ENCODE measurements at places on chromosomes 12 and 14.

DNA sequence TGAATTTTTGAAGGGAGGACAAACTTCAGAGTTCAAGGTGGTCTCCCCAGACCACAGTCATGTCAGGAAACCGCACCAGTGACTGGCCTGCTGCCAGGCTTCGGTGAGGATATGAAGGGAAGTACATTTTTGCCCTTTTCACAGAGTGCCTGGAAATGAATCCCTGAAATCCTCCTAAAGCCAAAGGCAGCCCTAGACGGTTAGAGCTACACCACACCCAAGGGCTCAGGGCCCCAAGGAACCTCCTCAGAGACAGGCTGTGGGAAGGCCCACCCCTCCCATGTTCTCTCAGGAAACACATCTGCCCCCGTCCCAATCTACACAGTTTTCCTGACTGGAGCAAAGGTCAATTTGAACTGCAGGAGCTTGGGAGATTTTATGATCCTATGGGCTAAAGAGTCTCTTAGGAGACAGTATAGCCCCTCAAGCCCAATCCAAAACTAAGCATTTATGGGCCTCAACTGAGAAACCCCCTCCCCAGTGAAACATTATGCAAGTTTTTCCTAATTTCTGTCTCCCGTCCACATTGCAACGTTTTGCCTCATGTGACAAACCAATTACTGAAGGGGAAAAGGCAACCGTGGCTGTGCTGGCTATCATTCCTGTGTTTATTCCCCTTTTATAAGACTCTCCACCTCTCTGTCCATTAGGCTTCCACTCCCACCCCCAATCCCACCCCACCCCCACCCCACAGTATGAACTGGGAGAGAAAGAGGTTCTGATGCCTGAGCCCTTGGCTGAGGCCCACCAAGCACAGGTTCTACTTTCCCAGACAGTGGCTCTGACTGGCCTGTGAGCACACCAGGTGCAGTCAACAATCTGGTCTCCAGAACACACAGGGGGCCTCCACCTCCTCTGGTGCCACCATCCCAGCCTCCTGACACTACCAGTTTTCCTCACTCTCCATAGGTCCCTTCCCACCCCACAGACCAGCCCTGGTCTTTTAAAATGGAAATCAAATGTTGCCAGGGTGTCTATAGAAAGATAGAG lies 9.6 kb upstream of the RNASE1 start:
- DNase-seq = no peak

DNA sequence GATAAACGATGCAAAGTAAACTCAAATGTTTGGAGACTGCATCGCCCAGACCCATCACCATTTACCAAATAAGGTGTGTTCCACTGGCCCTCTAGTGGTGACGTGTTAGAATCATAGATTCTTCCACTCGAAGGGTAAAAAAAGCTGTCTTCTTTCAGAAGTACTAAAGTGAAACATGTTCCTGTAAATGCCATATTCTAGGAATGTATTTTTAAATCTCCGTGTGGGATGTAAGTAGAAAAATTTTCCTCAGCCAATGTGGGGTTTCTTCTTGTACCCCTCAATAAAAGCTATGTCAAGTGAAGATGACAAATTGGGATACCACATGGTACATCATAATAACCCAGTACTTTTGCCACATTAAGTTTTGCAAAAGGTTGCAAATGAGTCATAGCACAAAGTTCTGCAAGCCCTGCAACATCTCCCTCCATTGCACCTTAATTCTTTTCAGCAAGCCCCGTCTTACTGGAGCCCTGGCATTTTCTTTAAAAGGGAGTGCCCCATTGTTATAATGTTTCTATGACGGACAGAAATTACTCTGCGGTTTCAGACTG lies 100.8 kb downstream of the CCER1 start:
- DNase-seq = no peak

DNA sequence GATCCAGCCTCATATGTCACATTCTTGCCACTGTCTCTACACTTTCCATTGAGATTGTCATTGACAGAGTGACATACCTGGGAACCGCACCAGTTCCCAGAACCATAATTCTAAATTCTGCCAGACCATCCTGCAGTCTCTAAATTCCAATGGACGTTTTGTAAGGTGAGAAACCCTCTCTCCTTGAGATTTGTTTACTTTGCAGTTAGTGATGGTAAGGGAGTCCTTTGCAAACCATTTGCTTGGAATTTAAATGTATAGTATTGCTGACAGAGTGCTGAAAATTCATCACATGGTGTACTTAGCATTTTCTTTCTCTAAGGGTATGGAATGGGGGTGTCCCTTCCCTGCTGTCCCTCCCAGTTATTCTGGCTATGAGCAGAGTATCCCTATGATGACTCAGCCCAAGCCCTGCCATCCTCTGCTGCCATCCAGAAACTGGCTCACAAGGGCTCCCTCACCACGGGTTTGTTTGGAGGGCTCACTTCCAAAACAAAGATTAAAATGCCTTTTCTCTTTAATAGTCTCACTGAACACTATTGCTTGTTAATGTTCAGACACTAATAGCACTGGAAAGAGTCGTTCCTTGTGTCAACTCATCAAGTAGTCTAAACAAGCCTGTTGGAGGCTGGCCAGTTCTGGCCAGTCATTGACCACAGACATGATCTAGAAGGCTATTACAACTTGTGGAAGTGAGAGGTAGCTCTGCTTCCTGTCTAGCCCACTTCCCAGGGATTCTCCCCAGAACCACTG lies 129.0 kb upstream of the HMGA2 start:
- DNase-seq = no peak

DNA sequence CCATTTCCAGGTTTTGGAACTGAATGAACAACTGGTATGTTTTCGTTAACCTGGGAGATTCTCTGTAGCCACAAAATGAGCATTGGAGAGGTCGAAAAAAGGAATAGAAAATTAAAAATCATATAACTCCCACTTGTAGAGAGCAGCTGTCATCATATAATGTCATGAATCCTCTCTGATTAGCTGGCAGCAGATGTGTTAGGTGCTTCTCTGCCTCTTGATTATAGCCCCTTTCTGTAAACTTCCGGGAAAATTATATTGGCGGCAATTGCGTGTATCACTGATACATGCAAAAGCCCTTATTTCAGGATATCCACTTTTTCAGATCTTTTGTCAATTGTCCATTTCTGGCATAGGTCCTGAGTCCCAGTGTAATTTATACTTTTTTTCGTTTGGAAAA lies 31.7 kb downstream of the FGD4 start:
- no peak for DNase-seq

DNA sequence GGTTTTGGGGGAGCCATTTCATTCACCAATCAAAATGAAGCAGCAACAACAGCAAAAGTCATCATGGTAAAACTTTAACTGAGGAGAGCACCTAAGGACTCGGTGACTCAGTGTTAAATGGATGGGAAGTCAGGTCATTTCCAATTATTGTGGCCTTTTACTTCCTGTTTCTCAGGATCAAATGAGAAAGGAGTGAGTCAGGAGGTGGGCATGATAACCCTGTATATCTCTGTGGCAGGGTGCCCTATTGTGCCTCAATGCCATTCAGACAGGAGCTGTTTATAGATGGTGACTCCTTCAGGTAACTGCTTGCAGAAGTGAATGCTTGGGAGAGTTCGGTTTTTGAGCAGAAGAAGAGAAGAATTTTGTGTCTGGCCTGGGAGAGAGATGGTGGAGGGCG lies 135.5 kb upstream of the CPM start:
- DNase-seq = no peak

GRCh38 chr14:50619569-50620141 lies 48.5 kb downstream of the SAV1 start:
- DNase-seq = no peak

DNA sequence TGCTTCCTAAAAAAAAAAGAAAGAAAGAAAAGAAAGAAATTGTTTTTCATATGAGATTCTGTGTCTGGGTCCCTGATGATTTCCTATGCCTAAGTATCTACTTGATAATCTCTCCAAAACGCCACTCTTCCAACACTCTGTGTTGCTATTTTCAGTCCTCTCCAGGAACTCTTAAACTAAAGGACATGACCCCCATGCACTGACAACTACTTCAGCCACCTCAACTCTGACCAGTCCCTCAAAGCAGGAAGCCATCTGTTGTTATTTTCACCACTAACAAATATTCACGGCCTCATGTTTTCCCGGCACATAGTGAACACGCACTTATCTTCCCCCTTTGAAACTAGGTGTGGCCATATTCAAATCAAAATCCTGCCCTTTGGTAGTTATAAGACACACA lies 259.3 kb downstream of the PPFIA2 start:
- no peak for DNase-seq

DNA sequence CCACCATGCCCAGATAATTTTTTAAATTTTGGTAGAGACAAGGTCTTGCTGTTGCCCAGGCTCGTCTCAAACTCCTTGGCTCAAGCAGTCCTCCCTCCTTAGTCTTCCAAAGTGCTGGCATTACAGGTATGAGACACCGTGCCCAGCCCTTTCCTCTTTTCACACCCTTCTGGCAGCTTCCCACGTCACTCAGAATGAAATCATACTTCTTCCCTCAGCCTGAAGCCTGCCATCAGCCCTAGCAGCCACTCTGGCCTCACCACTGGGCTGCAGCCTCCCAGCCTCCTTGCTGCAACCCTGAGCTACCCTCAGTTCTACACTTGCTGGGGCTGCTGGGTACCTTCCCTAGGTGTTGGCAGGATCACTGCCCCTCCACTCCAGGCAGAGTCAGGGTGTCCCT lies 18.2 kb downstream of the ANKRD9 start:
- no peak for DNase-seq

- no peak for DNase-seq
These were observed 52.6 kb downstream of the IFT81 start for GRCh38 chr12:110176745-110177144.

DNA sequence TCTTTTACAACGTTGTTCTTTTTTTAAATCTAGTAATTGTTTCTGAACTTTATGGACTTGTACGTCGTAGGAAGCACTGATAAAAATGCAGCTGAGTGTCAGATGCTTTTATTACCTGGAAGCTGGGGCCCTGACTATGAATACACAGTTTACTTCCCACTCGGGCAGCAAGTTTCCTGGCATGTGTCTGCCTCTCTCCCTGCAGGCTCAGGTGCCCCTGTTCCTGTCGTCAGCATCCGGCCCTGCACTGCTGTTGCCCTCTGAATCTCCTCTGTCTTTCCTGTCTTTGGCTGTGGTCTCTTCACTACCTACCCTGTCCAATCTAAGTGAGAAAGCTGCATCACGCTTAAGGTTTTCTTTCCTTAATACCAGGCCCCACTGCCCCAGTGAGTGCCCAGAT lies 75.8 kb downstream of the PELI2 start:
- no peak for DNase-seq

DNA sequence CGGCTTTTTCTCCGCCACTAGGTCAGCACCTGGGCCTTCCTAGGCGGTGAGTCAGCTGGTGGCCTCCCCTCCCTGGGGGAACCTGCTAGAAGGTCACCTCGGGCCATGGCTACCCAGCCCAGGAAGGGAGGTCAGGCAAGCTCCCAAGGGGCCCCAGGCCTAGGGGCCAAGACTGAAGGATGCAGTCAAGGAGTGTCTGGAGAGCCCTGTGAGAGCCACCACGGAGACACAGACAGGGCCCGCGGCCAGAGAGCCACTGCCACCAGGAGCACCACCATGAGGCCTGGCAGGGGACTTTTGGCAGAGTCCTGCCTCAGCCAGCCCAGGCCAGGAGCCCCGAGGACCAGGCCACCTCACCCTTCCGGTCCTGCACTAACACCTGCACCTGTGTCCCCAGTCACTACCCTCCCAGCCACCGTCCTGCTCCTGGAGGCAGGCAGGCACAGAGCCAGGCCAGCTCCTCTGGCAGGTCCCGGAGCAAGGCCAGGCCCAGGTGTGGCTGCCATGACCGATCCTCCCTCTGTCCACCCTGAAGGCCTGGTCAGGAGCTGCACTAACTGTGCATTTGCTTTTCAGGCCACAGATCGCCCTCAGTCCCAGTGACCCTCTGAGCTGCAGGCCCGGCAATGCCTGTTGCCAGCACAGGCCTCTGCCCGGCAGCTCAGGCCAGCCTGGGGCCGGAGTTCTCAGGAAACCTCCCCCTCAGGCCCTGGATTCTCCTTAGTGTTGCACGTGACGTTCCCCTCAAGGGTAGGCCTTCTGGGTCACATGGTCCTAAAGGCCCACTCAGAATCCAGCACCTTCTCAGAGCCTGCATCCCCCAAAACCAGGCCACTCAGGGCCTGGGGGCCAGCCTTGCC lies 6.9 kb downstream of the PHETA1 start:
- no peak for DNase-seq

DNA sequence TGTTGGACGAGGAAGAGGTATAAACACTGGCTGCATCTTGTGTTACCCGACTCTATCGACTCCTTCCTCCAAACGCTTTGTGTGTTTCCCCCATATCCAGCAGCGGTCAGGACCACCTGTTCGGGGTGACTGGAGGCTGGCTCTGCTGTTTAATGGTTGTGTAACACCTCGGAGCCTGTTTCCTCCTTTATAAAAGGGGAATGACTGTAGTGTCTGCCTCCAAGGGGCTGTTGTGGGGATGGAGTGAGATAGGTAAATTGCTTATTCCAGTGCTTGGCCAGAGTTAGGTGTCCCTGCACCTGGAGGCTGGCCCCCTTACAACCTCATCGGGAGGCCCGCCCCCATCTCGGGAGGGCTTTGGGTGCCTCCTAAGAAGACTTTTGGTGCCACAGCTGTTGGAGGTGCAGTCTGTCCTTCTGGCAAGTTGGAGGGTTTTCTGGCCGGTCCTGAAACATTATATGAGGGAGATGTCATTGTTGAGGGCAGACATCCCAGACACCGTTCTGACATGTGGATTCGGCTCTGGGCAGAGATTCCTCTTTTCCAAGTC lies 1.1 kb downstream of the MLXIP start:
- no peak for DNase-seq
